T-helper 2 cell treated with Interferon-gamma antibody and Interleukin-4, amounts not matched to agents 5 μg/mL and 100 μg/mL, for 36 hours (primary cell): ENCODE measurements at places on chromosomes 1 and 21.

- no peak for DNase-seq
These were observed 33.1 kb downstream of the DHCR24 start for GRCh38 chr1:54853793-54854370.

DNA sequence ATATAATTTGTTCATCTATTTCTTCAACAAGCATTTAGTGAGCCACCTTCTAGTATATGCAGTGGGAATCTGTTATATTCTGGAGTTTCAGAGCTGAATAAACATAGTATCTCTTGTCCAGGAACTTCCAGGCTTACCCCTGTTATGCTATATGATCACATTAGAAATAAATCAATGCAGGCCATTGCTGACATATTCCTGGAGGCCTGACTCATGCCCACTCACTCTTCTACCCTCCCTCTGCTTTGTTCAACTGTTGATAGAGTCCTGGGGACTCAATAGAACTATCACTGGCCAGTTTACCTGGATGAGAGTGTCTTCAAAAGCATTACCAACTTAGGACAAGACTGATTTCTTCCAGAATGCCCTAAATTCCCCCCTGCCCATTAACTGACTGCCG lies 29.3 kb upstream of the SRSF10 start:
- DNase-seq = no peak

GRCh38 chr1:178493301-178493741 lies 3.4 kb downstream of the CLEC20A start:
- no peak for DNase-seq

GRCh38 chr1:94119796-94120569 lies 965 bp downstream of the ABCA4 start:
- no peak for DNase-seq

- DNase-seq = no peak
These were observed 3.3 kb upstream of the TTC34 start for GRCh38 chr1:2804628-2805351.

- DNase-seq = no peak
These were observed 176.8 kb downstream of the HHIPL2 start for GRCh38 chr1:222370913-222371675.

DNA sequence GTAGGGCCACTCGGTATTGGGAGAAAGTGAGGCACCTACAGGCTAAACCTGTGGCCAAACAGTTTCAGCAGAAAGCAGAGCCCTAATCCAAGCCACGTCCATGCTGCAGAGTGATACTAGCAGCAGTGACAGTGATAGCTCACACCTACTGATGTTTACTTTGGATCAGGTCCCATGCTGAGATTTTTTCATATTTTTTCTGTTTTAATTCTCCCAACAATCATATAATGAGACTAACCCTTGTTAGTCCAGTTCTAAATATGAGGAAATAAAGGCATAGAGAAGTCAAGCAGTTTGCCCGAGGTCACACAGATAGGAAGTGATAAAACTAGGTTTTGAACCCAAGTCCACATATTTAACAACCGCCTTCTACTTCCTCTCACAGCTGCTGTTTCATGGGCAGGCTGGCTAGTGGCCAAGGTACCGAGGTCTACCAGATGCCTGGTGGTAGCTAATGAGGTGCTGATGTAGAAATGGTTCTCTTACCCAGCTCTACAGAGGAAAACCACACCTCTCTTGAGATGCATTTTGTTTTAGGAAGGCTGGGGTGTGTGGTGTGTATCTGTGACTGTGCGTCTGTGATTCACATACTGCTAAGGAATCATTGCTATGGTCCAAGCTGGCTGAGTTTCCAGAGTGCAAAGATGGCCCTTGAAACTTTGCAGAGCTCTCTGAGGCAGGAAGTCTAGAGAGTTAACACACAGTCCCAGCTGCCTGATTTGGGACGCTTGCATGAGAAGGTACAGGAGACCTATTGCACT lies 80.3 kb upstream of the ARTN start:
- DNase-seq = no peak

DNA sequence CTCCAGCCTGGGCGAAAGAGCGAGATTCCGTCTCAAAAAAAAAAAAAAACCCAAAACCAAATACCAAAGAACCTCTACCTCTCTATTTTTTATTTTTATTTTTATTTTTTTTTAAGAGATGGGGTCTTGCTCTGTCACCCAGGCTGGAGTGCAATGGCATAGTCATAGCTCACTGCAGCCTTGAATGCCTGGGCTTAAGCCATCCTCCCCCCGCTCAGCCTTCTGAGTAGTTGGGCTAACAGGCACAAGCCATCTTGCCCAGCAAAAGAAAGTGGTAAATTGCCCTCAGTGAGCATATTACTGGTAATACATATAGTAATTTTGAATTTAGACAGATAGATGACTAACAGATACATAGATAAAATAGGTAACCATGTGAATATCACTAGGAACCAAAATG lies 77.4 kb downstream of the ASH1L start:
- no peak for DNase-seq

GRCh38 chr1:230301822-230302221 lies 124.3 kb downstream of the PGBD5 start:
- no peak for DNase-seq

- no peak for DNase-seq
These were observed 6.1 kb downstream of the INTS3 start for GRCh38 chr1:153733970-153734369.

GRCh38 chr1:199546323-199546722 lies 481.2 kb upstream of the NR5A2 start:
- no peak for DNase-seq

DNA sequence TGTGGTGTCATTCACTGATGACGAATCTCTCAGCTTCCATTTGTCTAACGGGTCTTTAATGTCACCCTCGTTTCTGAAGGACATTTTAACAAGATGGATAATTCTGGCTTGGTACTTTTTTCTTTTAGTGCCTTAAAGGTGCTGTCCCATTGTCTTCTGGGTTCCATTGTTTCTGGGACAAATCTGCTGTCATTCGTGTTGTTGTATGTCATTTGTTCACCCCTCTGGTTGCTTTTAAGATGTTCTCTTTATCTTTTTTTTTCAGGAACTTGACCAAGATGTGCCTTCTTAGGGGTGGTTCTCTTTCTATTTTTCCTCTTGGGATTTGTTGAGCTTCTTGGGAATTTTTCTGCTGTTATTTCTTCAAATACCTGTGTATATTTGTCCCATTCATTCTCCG lies 14.0 kb upstream of the MMEL1 start:
- no peak for DNase-seq

GRCh38 chr1:17188889-17189631 lies 15.9 kb upstream of the PADI1 start:
- no peak for DNase-seq

- no peak for DNase-seq
These were observed 39.1 kb upstream of the CNN3 start for GRCh38 chr1:94966033-94966432.

DNA sequence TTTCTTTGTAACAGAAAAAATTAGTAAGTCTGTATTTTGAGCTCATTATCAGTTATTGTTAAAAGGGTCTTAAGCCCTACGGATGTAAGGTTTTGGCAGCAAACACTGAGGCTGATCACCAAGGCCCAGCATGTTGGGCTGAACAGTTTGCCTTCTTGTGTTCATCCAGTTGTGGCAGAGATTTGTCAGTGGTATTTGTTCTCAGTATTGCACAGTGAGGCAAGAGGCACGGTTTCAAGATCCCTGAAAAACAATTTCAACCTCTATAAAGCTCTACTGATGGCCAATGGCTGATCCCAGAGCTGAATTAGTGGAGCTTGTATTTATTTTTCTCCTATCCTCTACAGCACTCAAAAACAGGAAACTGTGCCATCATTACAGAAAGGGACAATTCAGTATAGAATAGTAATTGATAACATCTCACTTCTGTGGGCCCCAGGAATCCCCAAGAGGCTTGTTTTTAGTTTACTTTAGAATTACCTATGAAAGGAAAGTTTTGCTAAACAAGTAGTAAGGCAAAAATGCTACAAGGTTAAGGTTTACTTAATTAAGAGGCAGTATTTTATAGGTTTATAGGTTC lies 191.8 kb upstream of the RAB4A start:
- DNase-seq = no peak

GRCh38 chr1:203217139-203217655 lies 12.3 kb downstream of the CHIT1 start:
- no peak for DNase-seq

DNA sequence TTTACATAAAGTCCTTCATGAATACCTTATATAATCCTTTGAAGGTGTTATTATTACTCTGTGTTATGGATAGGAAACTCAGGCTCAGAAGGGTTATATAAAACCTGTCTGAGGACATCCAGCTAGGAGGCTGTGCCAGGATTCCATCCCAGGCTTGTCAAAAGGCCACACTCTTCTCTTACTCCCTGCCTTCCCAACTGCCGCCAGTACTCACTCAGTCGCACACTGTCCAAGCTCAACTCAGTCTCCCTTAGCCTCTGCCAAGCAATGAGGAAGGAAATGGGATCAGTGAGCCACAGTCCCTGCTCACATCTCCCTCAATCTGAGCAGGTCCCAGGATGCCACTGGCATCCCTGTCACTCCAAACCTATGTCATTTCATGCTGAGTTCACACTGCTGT lies 94.4 kb downstream of the NAV1 start:
- no peak for DNase-seq

DNA sequence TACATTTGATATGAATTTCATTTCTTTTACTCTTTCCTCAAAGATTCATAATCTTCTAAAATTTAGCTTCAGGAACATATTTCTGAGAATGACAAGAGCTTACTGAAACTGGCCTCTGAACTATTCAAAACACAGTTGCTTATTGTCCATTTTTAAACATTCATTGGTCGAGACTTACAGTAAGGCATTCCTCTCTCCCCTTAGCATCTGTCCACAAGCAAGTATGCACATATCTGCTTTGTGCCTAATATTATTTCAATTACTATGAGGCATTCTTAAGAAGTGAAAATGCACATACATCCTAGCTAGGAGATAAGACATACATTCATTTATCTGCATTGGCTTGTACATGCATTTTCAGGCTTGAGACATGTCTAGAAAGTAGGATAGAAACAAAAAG lies 488.7 kb downstream of the PTBP2 start:
- no peak for DNase-seq

DNA sequence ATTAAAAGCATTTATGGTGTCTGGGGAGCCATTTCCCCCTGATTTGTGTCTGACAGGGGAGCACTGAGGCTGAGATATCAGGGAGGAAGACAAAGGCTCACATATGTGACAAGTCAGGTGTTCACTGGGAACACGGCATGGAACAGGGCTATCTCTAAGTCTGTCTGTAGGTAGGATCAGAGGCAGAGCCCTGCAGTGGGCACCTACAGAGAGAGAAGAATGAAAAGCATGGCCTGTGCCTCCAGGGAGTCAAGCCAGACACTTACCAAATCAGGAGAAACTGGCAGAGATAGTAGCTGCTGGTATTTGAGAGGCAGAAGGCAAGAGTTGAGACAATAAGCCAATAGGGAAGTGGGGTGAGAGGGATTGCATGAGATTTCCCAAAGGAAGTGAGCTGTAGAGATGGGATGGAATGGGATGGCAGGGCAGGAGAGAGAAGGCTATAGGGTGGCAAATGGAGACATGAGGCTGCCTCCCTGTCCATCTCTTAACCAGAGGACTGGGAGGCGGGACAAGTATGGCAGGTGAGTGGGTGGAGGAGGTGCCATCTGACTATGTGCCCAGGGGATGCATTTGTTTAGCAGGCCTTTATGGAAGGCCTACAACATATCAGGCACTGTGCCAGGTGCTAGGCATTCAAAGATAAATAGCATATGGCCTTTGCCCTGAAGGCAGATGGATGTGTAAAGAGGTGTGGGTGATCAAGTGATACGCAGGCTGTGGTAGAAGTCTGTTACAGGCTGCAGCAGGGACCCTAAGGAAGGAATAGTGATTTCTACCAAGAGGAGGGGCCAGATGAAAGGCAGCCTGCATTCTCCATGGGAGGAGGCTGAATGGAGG lies 136.2 kb upstream of the IPO9 start:
- DNase-seq = no peak

GRCh38 chr1:167427848-167428247 lies 90.5 kb downstream of the CD247 start:
- DNase-seq = no peak
